ENCODE measurements at places on chromosomes 6 and 20.

- DNase-seq = no peak
Measured at GRCh38 chr20:53867741-53868351, 202.5 kb downstream of the BCAS1 start.

DNA sequence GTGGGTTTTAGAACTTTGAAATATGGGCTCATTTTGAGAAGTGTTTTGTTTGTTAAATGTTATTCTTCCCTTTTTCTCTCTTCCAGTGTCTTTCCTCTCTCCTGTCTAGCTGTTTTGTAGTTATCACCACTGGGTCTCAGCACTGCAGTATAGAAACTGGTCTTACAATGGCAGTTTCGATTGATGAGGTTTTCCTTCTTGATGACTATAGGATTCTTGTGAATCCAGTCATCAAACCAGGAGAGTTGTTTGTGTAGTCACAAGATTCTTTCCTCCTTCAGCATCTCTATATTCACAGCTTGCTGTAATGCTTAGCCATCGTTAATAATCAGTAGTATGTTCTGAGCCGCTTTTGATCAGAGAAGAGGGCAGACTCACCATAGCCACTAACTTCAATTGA, 172.3 kb downstream of the OGFRL1 start:
- DNase-seq = no peak

DNA sequence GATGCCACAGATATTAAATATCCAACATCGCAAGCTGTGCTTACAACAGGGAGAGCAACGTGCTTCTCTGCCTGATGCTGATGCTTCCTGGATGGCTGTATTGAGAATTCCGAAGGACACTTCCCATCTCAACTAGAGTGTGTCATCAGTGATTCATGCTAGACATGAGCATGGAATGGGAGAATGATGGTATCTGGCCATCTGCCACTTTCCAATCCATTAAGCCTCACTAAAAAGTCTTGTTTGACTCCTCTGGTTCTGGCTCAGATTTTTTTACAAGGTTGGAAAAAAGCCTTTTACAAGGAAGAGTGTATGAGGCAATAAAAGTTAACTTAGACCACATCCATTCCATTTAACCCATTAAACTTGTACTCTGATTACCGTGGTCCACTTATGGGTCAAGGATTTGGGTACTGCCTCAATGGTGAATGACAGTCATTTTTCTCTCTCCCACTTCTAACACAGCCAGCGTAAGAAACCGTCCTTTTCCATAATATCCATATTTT, 265.3 kb downstream of the UST start:
- no peak for DNase-seq

DNA sequence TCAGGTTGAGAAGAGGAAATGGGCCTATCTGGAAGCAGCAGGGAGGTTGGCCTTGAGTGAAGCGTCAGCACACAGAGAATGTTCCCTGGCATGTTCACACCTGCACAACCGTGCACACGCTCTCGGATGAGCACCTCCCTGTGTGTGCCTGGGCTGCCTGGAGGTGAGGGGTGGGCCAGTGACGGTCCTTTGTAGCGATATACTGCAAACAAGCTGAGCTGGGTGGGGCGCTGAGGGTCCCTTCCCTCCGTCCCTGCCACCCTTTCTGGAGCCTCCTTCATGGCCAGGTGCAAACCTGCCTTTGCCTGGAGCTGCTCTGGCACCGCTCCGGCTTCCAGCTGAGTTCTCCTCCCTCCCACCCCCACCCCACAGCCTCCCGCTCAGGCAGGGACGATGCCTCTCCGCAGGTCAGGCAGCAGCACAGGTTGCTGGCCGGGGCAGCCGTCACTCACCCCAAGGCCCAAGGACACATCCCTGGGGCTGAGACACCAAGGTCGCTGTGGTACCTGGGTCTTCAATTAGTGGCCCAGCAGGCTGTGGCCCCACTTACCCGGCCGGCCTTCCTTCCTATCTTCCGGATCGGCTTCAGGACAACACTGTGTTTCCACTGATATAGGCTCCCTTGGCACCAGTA, 111.6 kb downstream of the ERMARD start:
- DNase-seq = no peak

DNA sequence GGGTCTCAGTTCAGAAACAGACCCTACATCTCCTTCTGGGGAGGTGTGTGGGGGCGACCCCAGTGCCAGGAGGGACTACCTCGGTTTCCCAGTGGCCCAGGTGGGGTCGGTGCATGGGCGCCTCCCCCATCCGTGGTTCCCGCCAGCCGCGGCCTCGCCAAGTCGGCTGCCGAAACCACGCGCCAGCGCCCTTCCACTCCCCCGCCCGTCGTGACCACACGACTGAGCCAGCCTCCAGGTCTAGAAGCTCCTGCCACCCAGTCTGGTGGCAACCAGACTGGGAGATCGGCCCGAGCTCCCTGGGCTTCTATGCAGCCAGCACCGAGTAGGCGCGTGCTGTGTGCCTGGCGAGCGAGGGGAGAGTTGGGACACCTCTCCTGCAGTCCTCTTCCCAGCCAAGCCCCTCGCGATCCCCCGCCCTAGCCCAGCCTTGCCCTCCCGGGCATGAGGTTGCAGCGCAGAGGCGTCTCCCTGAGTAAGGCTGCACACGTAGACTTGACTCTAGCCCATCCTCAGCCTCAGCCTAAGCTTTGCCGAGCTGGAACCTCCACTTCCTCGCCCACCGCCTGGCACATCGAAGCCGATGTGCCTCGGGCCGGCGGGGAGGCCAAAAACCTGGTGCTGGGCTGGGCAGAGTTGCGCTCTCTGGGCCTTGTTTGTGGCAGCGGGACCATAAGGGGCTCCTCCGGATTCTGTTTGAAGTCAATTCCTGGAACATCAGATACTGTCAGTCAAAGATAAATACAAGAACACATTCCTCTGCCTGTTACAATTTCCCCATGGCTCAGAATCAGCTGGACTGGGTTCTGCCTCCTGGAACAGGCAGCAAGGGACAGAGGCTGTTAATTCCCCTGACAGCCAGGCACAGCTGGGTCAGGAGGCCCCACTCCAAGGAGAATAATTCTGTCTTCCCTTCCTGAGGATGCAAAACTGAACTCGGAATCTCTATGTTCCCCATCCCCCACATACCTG, 1.5 kb upstream of the CPNE5 start:
- DNase-seq = peak; percentile 64

DNA sequence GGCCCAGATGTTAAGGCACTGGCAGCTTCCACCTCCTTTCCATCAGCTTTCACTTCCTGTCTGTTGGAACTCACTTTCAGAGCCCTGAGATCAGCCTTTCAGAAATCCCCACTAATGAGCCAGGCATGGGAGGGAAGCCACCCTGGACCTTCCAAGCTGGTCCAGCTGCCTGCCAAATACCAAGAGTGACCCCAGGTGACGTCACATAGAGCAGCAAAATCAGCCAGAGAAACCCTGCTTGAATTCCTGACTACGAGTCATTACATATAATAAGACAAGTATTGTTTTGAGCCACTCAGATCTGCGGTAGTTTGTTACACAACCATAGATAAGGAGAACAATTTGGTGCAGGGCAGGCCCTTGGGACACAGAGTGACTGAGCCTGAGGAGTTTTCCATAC, 556.0 kb upstream of the JAG1 start:
- DNase-seq = no peak

DNA sequence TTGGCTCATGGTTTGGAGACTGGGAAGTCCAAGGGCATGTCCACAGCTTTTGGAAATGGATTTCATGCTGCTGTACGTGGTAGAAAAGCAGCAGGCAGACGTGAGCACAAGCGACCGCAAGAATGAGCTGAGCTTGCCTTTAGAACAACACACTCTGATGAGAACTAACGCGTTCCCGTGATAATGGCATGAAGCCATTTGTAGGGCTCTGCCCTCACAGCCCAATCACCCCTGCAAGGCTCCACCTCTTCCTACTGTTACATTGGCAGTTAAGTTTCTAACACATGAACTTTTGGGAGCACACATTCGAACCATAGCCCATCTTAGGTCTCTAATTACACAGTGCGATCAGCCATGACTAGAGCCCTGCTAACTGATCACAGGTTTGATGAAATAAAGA, 107.5 kb upstream of the TMEM170B start:
- no peak for DNase-seq

DNA sequence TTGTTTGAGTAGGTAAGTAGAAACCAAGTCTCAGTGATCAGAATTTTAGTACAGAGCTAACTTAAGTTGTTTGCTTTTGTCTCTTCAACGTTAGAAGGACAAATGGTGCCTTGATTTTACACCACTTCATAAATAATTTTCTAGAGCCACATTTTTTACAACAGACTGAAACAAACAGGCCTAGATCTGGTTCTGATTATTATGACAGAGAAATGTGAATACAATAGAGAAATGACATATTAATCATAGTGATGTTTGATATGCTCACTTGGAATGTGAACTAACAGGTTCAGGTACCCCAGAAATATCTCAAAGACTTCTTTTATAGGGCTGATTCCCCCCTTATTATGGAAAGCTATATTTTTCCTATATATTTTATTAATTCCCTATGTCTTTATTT, 760.6 kb downstream of the KIF16B start:
- no peak for DNase-seq

DNA sequence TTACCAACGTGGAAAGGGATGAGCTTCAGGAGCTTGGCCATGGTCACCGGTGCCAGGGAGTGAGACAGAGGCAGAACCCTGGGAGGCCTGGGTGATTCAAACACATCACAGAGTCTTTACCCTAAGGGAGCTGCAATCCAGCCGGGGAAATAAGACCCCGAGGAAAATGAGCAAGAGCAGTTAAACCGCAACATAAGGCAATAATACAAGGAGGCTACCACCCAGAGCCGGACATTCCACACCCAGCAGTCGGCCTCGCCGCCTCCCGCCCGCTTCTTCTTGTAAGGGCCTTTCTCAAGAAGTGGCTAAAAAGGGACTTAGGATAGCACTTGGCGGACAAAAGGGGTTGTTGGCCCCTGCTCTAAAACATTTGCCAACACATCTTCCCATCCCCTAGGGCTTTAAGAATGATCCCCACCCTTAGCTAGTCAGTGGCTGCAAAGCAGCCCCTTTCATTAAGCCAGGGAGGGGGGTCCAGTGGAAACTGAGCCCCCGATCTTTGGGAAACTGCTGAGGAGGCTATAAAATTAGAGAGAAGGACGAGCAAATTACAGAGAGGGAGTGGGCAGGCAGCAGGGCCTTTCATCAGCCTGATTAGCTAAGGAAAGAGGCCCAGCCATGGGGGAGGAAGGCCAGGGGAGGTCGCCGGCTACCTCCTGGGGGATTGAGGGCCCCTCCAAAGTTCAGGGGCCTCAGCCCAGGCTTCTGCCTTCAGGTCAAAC, 34.3 kb downstream of the SNX5 start:
- peak; percentile 58 for DNase-seq

GRCh38 chr20:47489448-47489872, 12.2 kb upstream of the NCOA3 start:
- no peak for DNase-seq

- peak; percentile 71 for DNase-seq
Measured at GRCh38 chr6:115544765-115545671, 515.7 kb downstream of the FRK start.

GRCh38 chr6:69390125-69390524, 406.7 kb downstream of the LMBRD1 start:
- DNase-seq = no peak

DNA sequence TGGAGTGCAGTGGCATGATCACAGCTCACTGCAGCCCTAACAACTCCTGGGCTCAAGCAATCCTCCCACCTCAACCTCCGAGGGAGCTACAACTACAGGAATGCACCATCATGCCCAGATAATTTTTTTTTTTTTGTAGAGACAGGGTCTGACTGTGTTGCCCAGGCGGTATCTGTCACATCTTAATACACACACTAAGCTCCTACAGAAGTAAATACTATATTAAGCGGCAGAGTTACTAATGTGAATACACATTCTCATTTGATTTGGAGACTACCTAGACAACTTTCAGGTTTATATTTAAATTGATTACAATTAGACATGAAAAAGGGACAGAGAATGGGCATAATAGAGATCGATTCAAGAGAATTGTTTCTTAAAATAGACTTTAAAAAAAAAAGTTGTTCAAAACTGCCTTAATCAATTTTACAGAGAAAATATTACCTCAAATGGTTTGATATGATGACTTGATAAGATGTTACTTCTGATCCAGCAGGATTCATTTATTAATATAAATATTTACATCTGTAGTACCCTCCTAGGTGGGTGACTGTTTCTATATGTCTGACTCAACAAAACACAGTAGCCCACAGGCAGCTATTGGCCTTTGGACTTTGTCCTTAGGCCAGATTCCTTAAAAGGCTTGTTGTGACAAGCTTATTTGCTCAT, 7.1 kb upstream of the LOC128125822 start:
- no peak for DNase-seq

GRCh38 chr20:38604873-38605303, 3.3 kb downstream of the ARHGAP40 start:
- no peak for DNase-seq

DNA sequence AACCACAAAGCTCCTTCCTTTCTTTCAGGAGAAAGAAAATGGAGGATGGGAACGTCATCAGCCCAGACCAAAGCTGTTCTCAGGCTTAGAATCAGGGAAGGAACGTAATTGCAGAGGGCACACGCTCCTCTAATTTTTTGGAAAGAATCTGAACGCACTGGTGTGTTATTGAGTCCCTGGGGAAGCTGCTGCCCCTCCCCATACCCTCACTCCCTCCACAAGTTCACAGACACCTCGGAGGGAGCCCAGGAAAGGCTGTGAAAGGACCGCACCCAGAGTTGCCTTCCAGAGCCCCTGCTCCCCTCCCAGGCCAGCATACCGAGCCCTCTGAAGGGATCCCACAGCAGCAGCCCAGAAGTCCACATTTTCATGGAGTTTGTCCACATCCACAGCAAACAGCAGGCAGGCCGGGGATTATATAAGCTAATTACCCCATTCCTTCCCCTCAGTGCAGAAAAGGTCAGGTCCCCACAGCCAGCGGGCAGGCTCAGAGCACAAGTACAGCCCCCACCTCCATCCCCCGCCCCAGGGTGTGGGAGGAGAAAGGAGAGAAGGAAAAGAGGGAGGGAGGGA, 53.7 kb downstream of the ANKRD60 start:
- no peak for DNase-seq

DNA sequence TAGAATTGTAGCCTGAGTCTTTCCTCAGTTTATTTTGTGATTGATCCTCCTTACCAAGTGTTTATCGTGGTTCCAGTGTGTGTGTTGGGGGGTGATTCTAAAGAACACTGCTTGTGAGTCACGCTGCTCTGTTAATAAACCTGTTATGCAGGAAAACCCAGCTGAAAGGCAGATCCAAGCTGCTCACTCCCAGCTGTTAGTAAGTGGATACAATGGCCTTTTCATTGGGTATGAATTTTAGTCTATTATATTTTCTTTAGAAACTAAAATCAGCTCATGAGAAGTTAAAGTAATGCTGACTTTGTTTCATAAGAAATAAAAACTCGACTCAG, 12.2 kb upstream of the DSTN start:
- DNase-seq = no peak
